ENCODE measurements at places on chromosomes 3 and 15.

DNA sequence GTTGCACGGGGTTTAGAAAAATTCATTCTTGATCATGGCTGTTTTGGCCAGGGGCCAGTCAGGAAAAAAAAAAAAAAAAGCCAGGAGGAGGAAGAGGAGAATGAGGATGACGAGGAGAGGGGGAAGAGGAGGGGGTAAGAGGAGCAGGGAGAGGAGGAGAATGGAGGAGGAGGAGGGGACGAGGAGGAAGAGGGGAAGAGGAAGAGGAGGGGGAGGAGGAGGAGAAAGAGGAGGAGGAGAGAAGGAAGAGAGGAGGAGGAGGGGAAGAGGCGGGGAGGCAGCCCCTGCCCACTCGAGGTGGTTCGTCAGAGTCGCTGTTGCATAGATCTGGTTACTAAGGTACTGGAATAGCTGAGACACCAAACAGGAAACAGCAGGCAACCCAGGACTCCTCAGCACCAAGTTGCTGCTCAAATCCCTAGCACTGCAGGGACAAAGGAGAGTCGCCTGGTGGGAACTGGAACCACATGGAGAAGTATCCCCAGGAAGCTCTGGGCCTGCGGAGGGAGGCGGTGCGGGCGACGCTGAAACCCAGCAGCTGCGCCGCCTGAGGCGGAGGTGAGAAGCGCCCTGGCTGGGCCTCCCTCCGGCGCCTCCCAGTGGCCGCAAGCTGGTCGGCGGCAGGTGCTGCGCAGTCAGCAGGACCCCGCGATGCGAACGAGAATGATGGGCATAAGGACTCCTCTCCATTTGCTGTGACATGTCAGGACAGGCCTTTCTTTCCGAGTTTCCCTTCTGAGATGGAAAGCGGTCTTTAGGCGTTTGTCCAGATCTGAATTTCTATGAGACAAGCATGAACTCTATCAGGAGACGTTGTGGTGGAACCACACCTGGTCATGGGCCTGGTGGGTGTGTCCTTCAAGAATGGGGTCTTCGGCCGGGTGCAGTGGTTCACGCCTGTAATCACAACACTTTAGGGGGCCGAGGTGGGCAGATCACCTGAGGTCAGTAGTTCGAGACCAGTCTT lies 17.5 kb downstream of the FAM240A start:
- peak; percentile 84 for DNase-seq

- no peak for DNase-seq
Observed at GRCh38 chr15:85935182-85935581, 140.5 kb upstream of the KLHL25 start.

DNA sequence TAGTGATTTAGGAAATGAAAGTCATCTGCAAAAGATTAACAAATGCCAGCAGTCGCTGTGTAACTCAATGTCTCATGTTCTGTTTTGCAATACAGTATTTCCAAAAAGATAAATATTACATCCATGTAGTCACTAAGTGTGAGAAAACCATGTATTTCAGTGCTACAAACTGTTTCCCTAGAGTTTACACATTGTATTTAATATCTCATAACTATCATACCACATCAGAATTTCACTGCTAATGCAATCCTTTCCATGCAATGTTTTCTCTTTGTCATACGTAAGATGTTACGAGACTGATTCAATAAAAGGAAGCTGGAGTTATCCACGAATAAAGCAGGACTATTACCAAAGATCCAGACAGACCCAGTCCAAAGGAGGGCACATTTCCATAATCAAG lies 269.4 kb downstream of the GBE1 start:
- DNase-seq: no peak

DNA sequence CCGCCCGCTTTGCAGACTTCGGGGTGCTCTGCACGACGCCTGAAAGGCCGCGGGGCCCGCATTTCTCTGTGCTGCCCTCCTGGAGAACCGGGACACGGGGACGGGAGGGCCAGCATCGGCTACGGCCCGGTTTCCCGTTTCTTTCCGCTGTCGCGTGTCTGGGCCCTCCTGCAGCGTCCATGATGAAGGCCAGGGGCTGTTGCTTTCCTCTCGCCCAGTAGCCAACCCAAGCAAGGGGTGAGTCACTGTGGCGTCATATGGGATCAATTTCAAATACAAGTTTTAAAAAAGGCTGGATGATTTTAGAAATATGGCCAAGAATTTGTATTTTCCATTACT lies 435 bp downstream of the SLC35G2 start:
- no peak for DNase-seq

GRCh38 chr3:179953993-179954870 lies 82.5 kb downstream of the PEX5L start:
- no peak for DNase-seq

GRCh38 chr3:102235679-102236078 lies 199.1 kb upstream of the ZPLD1 start:
- no peak for DNase-seq

DNA sequence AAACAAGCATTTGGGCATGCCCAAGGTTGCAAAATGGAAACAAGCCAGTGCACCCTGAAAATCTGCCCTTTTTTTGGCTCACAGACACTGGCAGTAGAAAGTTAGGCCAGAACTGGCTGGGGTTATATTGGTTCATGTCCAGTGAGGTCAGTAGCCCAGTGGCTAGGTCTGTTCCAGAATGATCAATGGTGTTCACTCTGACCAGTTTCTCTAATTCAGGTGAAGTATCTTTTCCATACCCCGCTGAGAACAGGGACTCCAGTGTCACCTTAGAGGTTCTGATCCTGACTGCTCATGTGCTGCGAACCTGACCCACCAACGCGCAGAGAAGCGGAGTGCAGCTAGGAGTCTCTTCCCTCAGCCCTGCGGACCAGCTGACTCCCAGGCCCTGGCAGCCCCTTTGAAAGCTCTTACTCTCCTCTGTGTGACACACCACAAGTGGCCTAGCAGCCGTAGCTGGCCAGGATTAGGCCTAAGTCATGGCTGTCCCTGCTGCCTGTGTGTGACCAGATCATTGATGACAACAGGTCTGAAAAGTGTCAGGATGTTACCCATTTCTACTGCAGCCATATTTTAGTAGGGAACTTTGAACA lies 123.5 kb downstream of the GHSR start:
- DNase-seq: no peak

DNA sequence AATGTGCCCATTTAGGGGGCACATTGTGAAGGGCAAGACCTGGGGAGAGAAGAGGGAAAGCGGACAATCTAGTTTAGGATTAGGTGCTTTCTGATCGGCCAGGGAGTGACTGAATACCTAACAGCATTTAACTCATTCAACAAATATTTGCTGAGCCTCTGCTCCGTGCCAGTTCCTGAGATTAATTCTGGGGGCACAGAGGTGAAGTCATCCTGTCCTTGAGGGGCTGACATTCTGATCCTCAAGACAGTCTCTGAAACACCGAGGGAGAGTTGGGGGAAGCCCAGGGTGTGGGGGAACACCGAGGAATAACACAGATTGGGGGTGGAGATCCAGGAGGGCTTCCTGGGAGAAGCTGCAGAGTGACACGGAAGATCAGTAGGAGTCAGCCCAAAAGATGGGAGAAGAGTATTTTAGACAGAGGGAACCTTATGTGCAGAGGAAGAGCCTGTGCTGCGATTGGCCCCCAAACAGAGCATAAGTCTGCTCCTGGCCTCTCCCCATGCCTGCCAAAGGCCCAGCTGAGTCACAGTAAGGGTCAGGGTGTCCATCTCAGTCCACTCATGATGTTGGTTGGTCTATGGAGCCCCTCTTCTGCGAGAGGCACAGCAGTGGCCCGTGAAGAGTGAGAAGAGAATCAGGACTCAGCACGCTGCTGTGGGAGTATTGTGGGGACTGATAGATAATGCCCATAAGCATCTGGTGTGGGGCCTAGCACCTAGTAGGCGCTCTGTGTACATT lies 60.2 kb downstream of the AMOTL2 start:
- DNase-seq: no peak

DNA sequence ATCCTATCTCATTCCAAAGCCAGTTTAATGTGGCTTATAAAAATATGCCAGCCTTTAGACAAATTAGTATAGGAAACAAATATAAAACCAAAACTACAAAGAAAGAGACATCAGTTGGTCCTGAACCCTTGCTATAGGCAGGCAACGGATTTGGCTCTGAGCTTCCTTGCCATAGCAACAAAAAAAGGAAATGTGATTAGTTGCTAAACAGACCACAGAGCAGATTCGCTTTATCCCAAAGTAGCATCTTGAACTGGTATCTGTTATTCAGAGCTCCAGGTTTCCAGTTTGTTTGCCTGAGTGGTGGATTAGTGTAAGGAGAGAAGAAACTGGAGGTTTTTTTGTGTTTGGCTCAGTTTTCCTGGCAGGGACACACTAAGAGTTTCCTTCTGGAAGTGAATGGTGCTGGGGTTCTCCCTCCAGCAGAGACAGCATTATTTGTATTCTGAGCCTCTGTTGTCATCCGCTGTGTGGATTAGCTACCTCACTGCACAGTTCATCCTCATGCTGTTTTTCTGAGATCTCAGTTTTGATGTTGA lies 44.1 kb downstream of the CHST2 start:
- no peak for DNase-seq

GRCh38 chr15:63449731-63450130 lies 54.7 kb upstream of the USP3 start:
- no peak for DNase-seq

DNA sequence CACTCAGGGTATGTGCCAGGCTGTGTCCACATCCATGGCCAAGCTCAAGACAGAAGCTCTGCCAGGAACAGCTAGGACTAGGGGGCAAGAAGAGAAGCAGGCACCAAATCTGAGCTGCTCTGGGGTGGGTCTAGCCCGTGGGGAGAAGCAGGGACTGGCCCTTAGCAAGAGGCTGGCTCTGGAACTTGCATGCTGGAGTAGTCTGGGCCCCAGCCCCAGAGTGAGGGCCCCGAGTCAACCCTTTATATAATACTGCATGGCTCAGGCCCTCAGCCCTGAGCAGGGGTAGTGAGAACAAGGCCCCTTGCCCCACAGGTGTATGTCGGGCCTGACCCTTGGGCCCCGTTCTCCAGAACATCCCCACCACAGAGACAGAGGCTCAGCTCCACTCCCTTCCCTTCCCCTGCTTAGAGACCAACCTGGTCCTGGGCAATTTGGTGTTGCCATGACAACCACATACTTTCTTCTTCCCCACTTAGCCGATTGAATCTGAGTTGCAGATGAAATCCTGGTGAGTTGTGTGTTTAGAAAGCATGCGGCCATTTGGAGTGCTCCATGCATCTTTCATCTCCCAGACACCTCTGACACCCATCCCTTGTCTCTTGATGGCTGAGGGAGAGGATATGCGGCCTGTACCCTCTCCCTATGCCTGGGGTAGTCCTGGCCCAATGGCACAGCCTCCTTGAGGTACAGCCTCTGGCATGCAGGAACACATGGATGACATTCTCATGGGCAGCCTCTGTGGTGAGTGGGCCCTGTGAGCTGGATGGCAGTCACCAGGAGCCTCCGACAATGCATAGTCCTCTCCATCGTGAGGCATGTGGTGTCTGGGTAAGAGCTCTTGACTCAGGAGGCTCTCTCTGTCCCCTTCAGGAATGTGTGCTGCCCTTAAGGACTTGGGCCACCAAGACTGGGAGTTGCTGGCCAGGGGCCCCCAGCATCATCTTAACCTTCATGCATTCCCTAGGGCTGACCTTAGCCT lies 29.2 kb upstream of the SFMBT1 start:
- no peak for DNase-seq

- DNase-seq: no peak
Observed at GRCh38 chr15:88747631-88748030, 55.6 kb upstream of the ACAN start.

DNA sequence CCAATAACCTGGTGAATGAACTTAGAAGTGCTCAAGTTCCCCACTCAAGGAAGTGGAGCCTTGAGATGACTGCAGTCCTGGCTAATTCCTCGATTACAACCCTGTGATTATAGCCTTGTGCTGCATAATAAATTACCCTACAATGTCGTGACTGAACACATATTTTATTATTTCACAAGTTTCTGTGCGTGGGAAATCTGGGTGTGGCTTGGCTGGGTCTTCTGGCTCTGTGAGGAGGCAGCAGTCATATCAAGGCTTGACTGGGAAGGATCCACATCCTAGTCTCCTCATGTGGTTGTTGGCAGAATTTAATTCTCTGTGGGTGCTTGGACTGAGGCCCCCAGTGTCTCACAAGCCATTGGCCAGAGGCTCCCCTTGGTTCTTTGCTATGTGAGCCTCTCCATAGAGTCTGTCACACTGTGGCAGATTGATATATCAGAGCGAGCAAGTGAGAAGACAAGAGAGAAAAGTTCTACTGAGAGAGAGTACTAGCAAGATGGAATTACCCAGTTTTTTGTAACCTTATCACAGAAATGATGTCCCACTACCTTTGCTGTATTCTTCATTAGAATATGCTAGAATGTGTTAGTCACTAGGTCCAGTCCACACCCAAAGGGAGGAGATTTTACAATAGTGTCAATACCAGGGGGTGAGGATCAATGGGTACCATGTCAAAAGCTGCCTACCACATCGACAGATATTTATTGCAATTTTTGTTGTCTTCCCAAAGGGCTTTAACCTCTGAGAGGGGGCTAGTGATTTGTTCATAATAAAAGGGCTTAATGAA lies 102.8 kb upstream of the TBC1D5 start:
- no peak for DNase-seq

DNA sequence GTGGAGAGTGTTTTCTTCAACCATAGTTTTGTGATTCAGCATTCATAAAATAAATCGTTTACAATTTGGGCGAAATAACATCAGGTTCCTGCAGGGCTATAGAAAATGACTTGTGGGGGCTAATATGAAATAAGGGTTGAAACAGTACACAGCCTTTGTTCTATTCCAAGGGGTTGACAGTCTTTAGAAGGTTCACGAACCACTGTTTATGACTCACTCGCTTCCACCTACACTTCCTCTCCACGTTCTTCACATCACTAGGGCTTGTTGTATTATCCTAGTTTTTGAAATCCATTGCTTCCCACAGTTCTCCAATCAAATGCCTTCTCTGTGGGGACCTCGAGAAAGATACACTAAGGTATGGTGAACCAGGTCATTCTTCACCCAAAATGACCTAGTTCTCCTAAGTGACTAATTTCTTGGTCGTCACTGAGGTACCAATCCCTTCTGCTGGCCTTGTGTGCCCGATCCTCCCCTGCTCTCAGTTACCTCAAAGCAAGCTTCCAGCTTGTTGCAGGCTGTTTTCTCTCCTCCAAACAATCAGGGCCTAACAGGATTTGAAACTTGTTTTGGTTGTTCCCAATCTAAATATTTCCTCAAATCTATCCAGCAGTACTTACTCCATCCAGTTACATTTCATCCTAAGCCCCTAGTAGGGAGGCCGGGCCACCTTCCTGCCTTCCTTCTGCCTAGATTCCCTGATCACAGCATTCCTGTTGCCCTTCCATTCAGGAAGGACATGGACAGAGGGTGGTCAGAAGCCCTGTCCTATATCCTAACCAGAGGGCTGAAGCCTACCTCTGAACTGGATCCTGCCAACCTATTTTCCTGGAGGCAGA lies 23.1 kb upstream of the TBL1XR1 start:
- no peak for DNase-seq

- DNase-seq: no peak
Observed at GRCh38 chr3:87546216-87546615, 269.8 kb upstream of the POU1F1 start.

- DNase-seq: no peak
Observed at GRCh38 chr15:55197362-55197705, 593 bp upstream of the RSL24D1 start.

GRCh38 chr15:96524676-96525417 lies 194.3 kb downstream of the NR2F2 start:
- DNase-seq: no peak
